ENCODE measurements at places on chromosomes 4 and X.

DNA sequence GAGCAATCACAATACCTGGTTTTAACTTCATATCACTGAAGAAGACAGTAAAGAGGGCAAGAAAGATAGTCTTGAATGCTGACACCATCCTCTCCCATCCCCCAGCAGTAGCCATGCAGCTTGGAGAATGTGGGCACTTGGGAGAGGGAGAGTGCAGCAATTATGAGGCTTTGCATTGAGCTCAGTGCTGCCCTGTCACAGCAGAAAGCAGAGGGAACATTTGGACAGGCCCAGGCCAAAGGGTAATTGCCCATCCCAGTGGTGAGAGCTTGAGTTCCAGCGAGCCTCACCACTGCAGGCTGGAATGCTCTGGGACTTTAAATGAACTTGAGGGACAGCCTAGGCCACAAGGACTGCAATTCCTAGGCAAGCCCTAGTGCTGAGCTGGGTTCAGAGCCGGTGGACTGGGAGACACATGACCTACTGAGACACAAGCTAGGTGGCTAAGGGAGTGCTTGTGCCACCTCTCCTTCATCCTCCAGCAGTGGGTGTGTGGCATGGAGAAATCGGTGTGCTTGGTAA lies 36.3 kb downstream of the CORIN start:
- no peak for DNase-seq

GRCh38 chrX:110210417-110211139 lies 107.3 kb downstream of the AMMECR1 start:
- DNase-seq, result no peak

GRCh38 chr4:3709846-3710441 lies 56.2 kb upstream of the ADRA2C start:
- DNase-seq, result no peak

DNA sequence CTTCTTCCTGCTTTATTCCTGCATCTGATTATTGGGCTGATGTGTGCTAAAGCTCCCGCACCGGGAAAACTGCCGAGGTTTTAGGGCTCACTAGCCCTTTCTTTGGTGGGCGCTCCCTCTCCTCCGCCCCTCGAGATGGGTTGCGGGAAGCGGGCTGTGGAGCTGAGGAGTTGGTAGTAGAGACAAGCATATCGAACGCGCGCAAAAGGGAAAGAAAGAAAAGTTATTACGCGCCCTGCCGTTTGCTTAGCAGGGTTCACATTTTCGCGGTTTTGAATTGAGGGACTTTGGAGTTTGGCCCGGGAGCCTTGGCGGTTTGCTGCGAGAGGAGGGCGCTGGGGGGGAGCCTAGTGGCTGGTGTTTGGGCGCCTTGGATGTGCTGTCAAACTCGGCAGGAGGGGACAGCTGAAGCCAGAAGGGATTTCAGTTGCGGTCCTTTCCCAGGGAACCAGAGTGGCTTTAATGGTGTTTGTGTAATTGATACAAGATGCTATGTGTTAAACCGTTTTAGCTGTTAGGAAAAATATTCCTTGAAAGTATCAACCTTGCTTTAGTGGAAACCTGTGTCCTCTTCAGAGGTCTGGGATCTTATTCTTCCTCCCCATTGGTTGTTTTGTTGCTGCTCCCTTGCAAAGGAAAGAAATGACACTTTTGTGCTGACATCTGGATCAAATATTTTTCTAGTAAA lies 1.1 kb downstream of the GAB1 start:
- no peak for DNase-seq

- no peak for DNase-seq
These were observed 21.4 kb upstream of the PGM2 start for GRCh38 chr4:37805091-37805490.

- DNase-seq, result no peak
These were observed 1868.9 kb downstream of the PCDH7 start for GRCh38 chr4:32589097-32589496.

- DNase-seq, result no peak
These were observed 109.0 kb upstream of the AADAT start for GRCh38 chr4:170198747-170199146.

DNA sequence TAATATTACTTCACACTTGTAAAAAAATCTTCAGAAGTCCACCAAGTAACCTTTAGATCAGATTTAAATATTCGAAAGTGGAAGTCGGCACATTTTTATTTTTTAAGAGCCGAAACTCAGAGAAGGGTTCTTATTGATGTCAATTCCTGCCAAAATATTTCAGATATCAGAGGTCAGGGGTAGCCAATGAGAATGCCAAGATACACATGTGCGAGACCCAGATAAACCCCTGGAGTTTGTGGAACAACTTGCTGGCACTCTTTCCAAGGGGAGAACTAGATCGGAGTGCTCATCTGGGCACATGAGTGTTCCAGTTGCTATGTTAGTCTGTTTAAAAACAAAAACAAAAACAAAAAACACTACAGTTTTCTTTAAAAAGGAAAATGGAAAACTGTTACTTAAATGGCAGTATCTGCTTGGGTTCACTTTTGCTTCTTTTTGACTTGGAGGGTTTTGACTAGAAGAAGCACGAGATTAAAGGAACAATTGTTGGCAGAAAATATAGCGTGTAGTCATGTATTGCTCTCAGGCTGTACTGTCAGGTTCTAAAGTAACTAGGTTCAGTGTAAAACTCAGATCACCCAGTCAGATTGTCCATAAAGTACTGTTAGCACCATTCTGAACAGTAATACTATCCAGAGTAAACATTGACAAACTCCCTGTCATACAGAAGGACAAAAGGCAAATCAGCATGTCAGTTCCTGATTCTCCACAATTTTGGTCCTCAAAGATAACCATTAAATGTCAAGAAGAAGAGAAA lies 188.0 kb upstream of the PACRGL start:
- no peak for DNase-seq

- DNase-seq, result no peak
These were observed 96.1 kb downstream of the AFF1 start for GRCh38 chr4:87030755-87031441.

DNA sequence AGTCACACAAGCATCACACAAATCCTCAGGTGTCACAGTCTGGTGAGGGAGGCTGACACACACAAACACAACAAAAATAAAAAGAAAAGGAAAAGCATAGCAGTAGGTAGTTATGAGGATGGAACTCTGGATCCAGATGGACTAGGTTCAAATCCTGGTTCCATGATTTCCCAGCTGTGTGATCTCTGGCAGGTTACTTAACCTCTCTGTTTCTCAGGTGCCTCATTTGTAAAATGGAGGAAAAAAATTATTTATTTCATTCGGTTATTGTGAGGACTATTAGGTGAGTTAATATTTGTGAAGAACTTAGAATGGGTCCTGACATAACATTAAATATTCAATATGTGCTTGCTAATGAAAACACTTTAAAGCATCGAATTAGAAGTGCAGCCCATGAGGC lies 19.8 kb downstream of the GAGE1 start:
- no peak for DNase-seq

DNA sequence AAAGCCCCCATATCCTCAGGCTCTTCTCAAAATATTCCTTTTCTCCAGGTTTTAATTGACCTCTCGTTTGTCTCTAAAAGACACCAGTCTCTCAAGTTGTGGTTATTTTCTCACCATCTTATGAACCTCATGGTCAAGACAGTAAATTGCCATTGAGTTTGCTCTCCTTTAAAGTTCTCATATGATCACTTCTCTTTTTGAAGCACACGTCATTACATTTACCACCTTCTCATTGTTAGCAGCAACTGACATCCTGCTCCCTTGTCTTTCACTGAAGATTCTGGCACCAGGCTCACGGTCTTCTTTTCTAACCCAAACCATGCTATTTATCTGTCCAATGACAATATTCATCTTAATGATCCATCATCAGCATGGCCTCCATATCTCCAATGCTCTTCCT lies 324.2 kb downstream of the TMA16 start:
- DNase-seq, result no peak

DNA sequence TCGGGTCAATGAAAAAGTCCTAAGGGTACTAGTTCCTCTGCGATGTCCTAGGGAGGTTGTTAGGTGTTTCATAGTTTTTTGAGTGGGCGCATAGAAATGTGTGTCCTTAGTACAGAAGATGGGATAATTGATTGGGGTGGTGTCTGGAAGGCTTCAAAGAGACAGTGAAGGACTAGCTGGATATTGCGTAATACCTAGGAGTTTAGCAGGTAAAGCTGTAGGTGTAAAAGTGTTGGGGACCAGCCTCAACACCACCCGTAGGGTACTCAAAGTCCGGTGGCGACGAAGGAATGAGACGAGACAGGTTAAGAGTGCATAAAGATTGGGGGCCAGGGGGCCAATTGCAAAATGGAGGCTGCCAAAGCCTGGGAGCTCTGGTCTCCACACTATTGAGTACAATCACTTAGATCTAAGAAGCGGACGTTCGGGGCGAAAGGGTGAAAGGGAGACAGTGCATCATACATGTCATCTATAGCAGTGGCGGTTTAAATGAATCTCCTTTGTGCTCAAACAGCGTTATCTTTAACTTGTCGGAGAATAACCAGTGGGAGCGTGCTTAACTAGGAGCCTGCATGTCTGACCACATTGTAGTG lies 1.0 kb downstream of the TRMT44 start:
- DNase-seq, result no peak

- no peak for DNase-seq
These were observed 94.7 kb upstream of the PUDP start for GRCh38 chrX:7242613-7243012.

GRCh38 chrX:46770817-46771163 lies 11.9 kb upstream of the SLC9A7 start:
- DNase-seq, result no peak

DNA sequence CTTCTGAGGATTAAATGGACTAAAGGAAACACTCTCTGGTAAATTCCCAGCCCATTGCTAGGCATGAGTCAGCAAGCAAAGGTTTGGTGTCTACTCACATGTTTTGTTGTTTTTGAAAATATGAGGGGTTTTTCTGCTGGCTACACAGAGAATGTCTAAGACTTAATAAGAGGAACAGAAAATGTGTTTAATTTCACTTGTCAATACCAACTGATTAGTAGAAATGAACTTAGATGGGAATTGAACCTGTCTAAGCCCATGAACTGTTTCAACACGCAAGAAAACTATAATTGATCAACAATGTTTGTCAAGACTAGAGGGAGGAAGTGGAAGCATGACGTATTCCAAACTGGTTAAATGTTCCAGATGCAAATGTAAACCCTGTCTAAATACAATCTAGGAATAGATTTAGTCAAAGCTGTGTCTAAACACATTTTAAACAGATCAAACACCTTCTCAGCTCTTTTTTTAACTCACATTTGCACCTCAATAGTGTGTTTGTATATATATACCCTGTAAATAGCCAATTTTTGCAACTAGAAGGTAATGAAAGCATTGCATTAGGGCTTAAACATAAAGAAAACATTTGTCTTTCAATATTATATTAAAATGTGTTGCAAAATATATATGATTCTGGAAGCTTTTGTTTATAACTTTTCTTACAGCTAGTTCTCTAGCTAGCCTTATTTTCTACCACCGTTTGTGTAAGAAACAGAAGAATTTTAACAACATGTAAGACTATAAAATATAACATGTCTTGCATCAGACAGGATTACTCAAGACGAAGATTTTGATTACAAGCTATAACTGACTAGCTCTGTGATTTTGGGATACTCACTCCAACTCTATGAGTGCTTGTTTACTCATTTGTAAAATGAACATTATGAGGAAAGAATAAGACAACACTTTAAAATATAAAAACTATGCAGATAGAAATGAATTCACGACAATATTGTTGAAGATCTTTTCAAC lies 607.8 kb downstream of the FSTL5 start:
- no peak for DNase-seq

DNA sequence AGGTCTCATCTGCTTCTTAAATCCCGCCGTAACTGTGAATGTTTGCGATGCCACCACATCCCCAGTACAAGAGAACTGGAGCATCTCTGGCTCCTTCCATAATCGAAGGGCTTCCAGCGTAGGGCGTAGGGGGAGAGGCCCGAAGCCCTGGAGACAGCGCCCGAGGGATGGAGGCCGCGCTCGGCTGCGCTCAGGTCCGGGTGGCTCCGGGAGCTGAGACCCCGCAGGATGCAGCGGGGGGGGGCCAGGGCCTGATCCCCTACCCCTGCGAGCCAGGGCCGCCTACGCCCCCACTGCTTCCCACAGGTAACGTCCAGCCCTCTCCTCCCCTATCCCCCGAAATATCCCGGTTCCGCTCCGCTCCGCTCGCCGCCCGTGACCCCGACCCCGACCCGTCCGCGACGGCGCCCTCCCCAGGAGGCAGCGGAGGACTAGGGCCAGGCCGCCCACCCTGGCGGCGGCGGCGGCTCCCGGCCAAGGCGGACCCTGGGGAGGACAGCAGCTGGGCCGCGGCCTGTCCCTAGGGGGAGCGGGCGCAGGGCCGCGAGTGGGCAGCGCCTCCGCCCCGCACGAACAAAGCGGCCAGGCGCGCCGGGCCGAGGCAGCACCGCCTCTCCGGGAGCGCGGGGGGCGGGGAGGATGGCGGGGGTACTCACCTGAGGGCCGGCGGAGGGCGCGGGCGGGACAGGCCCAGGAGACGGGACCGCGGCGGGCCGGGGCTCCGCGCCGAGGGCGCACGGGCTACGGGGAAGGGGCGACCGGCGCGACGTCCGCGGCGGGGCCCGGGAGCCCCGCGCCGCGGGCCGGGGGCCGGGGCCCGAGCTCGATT lies 723 bp downstream of the WDFY3 start:
- no peak for DNase-seq

- no peak for DNase-seq
These were observed 426.7 kb downstream of the RPA4 start for GRCh38 chrX:97310373-97310772.

DNA sequence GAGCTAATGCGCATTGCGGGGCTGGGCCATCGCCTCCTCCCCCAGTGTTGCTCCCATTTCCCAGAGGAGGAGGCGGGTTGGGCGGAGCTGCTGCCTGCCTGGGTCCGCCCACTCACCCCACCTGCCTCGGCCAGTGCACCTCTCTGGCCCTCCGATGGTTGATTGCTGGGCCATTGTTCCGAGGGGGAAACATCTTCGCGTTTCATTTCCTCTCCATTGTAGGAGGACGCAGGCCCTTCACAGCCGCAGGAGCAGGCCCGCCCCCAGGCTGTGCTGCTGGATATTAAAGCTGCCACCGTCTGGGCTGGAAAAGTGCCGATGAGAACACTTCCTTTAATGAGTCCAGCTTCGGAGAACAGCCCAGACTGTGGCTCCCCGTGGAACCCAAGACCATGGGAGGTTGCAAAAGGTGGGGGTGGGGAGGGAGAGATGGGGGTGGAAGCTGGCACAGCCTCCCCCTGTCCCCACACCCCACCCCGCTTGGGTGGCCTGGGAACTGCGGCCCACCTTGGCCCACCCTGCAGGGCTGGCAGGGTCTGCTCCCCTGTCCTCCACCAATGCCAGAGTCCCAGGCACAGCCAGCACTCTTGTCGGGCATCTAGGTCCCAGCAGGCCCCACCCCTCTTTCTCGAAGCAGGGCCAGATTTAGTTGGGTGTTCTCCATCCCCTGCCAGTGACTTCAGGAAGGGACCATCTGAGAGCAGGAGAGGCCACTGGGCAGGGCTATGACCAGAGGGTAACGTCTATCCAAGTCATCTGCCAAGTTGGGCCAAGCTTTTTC lies 96.6 kb downstream of the ADRA2C start:
- no peak for DNase-seq

DNA sequence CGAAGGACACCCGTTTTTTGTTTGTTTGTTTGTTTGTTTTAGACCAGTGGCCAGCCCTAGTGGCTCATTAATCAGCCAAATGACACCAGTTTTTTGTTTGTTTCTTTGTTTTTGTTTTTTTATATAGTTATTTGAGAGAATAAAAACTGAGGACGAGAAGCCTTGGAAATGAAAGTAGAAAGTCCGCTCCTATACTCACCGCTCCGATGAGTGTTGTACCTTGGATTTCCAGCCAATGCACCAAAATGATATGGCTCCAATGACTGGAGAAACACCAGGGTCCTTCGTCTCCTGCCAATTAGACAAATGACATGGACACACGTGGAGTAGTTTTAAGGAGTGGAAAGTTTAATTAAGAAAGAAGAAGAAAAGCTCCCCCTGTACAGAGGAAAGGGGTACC lies 87.9 kb downstream of the ZXDA start:
- DNase-seq, result no peak

Measured in activated T-helper 1 cell treated with Interleukin-2 at 50 U/mL for 16 hours (primary cell).